ENCODE measurements at places on chromosomes 2 and 18.

DNA sequence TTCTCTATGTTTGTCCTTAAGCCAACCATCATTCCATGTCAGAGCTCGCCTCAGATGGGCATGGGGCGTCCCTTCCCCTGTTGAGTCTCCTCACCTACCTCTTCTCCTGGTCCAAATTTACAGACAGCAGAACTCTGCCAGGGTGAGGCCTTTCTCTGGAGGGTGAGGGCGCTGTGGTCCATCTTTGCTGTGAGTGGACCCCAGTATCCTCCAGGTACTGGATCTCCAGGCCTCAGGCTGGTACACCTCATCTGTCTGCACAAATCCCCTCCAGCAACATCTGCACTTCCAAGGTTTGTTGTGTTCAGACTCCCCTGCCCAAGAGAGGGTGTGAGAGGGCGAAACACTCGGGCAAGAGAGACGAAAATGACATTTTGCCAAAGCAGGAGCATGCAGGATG lies 63.9 kb upstream of the EDAR start:
- DNase-seq, result no peak

DNA sequence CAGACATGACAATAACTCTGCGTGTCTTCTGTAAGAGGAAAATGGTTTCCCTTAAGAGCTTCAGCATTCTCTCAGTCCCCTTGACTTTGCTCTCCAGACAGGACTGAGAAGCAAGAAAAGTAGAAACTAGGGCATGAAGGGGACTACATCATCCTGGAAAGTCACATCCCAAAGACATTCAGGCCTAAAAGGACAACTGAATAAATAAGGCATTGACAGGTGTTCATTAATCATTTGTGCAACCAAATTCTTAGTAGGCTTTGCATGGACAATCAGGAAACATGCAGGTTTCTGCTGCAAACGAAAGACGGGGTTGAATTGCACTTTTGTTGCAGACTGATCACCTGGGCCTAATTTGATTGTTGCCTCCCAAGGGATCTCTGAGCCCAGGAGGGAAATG lies 1.2 kb upstream of the SGPP2 start:
- no peak for DNase-seq

DNA sequence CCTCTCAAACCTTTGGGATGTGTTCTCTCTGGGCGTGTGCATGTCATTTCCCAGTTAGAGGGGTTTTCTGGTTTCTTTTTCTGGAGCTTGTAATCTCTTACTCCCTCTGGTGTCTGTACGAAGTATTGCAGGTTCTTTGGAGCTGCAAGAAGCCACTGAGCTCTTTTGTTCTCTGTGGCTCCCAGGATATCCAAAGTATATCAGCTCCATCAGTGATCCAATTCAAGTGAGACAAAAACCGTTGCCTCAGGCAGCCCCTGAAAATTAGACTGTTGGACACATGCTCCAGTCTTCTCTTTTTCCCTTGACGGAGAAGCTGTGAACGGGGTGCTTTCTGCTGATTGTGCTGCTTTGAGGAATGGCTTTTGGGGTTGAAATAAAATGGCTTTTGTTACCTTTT lies 59.0 kb upstream of the LDLRAD4 start:
- no peak for DNase-seq

- DNase-seq, result no peak
These were observed 27.1 kb upstream of the SCYGR1 start for GRCh38 chr2:227414846-227415245.

DNA sequence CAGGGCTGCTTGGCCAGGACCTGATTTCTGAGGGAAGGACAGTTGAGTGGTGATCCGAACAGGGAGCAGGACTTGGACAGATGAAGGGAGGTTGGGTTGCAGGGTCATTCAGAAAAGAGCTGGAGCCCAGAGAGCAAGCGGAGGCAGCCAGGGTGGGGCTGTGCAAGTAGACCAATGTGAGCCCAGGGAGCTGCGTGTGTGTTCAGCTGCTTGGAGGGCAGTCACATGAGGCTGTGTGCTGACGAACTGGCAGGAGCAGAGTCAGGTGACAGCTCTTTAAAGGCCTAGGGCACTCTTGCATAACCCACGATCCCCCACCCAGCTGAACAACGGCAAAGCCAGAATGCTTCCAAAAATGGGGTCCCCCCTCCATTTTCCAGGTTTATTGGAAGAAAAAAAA lies 4.6 kb upstream of the MLPH start:
- no peak for DNase-seq

DNA sequence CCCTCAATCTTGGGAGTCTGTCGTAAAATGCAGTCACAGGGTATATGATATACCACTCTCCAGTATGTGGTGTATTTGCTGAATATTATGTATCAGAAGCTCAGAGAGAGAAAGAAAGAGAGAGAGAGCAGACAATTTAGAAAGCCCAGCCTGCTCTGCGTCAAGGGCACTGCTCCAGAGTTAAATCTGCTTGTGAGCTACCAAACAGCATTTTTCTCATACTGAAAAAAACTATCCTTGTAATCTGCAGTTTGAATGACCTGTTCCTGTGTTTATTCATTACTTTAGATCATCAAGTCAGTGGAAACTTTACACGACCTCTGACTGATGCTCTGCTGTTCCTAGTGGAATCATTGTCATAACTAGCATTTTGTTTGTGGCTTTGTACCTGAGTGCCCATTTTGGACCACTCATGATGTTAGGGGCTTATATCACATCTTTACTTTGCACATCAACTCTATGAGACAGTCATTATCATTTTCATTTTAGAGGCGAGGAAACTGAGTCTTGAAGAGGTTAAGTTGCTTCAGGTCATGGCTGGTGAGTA lies 89.2 kb upstream of the PELI1 start:
- no peak for DNase-seq

- no peak for DNase-seq
These were observed 4.2 kb downstream of the SLC40A1 start for GRCh38 chr2:189576396-189576795.

GRCh38 chr2:37460896-37461229 lies 116.4 kb downstream of the QPCT start:
- no peak for DNase-seq

GRCh38 chr2:158716121-158716791 lies 78.9 kb upstream of the DAPL1 start:
- no peak for DNase-seq

DNA sequence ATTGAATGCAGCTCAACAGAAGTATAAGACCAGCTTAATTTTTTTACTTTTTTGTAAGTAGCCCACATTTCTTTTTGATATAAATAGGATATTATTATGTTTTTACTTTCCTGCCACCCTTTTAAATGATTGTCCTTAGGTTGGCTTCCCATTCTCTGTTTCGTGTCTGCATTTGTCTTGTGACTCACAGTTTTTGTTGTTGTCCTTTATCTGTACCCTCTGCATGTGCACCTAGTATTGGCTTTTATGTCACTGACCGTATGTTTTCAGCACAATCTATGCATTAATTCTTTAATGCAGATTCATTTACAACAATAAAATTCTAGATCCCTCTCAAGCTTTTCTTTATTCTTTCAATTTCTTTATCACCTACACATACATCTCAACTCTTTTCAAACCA lies 474.2 kb upstream of the FANCL start:
- no peak for DNase-seq

GRCh38 chr18:9804517-9805104 lies 81.2 kb upstream of the TXNDC2 start:
- DNase-seq, result no peak

- DNase-seq, result no peak
These were observed 1.8 kb upstream of the HJURP start for GRCh38 chr2:233856184-233856583.

- DNase-seq, result no peak
These were observed 58.5 kb downstream of the ADD2 start for GRCh38 chr2:70709275-70710037.

DNA sequence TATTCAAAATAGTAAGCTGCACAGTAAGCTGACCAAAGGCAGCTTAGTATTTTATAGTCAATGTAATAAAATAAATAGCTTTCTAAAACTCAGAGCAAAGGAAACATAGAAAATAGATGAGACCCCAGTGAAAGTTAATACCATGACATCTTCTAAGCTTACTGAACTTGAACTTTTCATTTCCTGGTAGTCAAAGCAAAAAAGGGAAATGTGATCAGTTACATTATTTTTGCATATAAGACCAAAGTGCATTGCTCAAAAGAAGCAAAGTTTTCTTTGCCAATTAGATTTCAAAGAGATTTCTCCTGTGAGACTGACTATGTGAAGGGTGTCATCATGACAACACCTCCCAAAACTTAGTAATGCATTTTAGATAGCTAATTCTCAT lies 70.2 kb downstream of the MYO1B start:
- DNase-seq, result no peak

GRCh38 chr2:217092710-217093379 lies 233.0 kb upstream of the TNP1 start:
- no peak for DNase-seq
